ENCODE measurements at places on chromosomes 6 and 20. TPM values are rescaled to one million over a fixed set of nuclear protein-coding genes. Genes with fewer than 3 reads are reported as not detected.

GRCh38 chr6:82984720-82985119, 80.9 kb downstream of the UBE3D start:
- no peak overlapping the region for H3K27ac ChIP-seq
- DNase-seq = no peak
- no peak overlapping the region for H3K4me3 ChIP-seq
- no peaks in the 10 kb centered on the region for H3K4me1 ChIP-seq

DNA sequence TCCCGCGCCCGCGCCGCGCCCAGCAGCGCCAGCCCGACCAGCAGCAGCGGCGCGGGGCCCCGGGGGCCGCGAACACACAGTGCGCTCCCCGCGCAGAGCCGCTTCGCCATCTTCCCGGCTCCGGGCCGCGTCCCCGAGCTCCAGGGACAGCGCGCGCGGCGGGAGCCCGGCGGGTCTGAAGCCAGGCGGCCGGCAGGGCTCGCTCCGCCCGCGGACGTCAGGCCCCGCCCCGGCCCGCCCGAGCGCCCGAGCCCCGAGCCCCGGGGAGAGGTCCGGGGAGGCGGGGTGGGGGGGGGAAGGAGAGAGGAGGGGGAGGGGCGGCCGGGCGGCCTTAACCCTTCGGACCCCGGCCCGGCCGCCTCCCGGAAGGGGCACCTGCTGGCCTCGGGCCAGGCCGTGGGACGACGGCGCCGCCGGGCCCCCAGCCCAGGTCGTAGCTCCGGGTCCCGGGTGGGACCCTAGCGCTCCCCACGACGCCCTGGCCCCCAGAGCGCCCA, at the start of gene LAMA5:
LAMA5 (minus strand) TSS at position 177 of the 497 bp plus-strand sequence; CDS start at position 110, 67 bp downstream.
- H3K4me3 ChIP-seq = peak within 1 kb of the TSS; percentile 57
- H3K27ac ChIP-seq = peak within 1 kb of the TSS; percentile 89
- no peaks in the 10 kb centered on the region for H3K27me3 ChIP-seq
- no peaks in the 10 kb centered on the region for H3K36me3 ChIP-seq

GRCh38 chr20:21490105-21490504, 23.8 kb downstream of the NKX2-2 start:
- no peak for DNase-seq
- no peak overlapping the region for H3K4me3 ChIP-seq
- H3K27ac ChIP-seq = no peak overlapping the region
- H3K4me1 ChIP-seq = no peaks in the 10 kb centered on the region
- no peaks in the 10 kb centered on the region for H3K36me3 ChIP-seq

DNA sequence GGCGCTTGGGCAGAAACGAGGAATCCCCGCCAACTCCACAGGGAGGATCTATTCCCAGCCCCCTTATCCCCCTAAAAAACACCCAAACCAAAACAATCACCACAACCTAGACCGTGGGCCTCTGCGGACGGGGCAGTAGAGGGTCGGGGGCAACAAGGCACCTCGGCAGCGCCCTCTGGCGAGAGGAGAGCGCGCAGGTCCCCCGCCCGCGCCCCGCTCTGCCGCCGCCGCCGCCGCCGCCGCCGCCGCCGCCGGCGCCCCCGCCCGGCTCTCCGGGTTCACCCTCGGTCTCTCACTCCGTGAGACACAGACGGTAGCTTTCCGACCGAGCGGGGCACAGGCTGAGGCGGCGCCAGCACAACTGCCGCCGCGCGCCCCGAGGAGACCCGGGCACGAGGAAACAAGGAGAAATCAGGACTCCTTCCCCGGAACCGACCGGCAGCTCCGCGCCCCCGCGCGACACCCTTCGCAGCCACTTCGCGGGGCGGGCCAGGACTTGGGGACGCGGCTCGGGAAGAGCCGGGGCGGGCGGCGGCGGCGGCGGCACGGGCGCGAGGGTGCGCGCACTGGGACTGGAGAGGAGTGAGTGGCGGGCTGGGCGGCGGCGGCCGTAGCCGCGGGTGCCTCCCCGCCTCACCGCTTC, at the start of gene SLC35F1:
SLC35F1 (plus strand) TSS at position 307 of the 643 bp plus-strand sequence.
- peak within 1 kb of the TSS; percentile 63 for H3K4me3 ChIP-seq
- H3K27ac ChIP-seq = no peak within 1 kb of the TSS
- no peaks in the 10 kb centered on the region for H3K4me1 ChIP-seq
- H3K27me3 ChIP-seq = peaks cover 23% of the 10 kb centered on the region
- H3K36me3 ChIP-seq = no peaks in the 10 kb centered on the region

DNA sequence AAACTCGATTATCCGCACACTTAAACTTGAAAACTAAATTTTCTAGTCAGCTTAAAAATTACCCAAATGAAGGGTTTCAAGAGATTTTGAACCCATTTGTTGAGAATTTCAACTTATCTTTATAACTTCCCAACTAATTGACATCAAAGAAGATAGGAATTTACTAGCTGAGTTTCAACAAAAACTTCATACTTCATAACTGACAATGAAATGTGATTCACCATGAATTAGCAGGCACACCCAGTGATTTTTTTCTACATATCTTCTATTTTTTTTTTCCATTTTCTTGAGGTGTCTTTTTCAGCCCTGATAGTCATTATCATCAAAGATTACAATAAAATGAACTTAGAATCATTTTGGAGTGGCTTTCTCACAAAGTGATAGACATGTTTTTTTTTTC, 26.7 kb downstream of the TNFAIP3 start:
- H3K36me3 ChIP-seq = no peaks in the 10 kb centered on the region
- H3K4me1 ChIP-seq = no peaks in the 10 kb centered on the region
- H3K27me3 ChIP-seq = no peaks in the 10 kb centered on the region
- no peak for DNase-seq
- H3K4me3 ChIP-seq = no peak overlapping the region

GRCh38 chr20:35490736-35491181, 35.4 kb downstream of the CEP250 start:
- H3K36me3 ChIP-seq = no peaks in the 10 kb centered on the region
- H3K27ac ChIP-seq = no peak overlapping the region
- H3K4me3 ChIP-seq = no peak overlapping the region
- no peaks in the 10 kb centered on the region for H3K27me3 ChIP-seq

Gene TRIM40
- total RNA-seq = not detected

DNA sequence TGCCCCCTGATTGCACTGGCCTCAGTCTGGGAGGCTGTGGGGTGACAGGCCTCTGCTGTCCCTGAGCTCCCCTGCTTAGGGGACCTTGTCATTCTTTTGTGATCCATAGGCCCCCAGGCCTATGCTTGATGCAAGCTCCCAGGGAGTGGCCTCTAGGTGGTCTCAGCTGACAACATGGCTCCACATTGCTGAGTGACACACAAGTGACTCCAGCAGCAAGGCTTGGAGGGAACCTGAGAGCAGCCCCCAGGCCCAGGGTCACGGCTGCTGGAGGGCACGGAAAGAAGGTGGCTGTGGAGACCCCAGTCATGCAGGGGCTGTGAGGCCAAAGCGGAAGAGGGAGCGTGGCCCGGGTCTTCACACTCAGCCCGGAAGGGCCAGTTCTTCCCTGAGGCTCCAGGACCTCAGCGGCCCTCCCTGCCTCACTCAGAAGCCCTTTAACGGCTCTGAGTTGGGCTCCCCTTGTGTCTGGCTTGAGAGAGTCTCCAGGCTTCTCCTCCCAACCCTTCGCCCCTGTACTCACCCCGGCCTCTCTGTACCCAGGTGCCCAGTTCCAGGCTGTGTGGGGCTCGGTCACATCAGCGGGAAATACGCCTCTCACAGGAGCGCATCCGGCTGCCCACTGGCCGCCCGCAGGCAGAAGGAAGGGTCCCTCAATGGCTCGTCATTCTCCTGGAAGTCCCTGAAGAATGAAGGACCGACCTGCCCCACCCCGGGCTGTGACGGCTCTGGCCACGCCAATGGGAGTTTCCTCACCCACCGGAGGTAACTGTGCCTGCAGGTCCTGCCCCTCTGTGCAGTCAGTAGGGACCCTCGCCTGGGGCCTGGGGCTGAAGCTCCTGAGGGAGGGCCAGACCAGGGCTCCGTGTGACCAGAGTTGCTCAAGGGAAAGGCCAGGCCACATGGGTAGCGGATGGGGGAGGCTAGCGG, 23.7 kb upstream of the PCMTD2 start:
- no peak overlapping the region for H3K4me3 ChIP-seq
- H3K27ac ChIP-seq = no peak overlapping the region
- no peaks in the 10 kb centered on the region for H3K27me3 ChIP-seq
- DNase-seq = no peak
- no peaks in the 10 kb centered on the region for H3K36me3 ChIP-seq

- no peaks in the 10 kb centered on the region for H3K36me3 ChIP-seq
- H3K27me3 ChIP-seq = no peaks in the 10 kb centered on the region
- H3K4me3 ChIP-seq = no peak overlapping the region
- no peak for DNase-seq
- H3K27ac ChIP-seq = no peak overlapping the region
Observed at GRCh38 chr20:1707588-1708449, 50.2 kb upstream of the SIRPG start.

- H3K27ac ChIP-seq = peak overlapping the region; percentile 86
- H3K4me1 ChIP-seq = peaks cover 13% of the 10 kb centered on the region
- H3K4me3 ChIP-seq = peak overlapping the region; percentile 29
- no peaks in the 10 kb centered on the region for H3K27me3 ChIP-seq
- no peak for DNase-seq
- no peaks in the 10 kb centered on the region for H3K36me3 ChIP-seq
Observed at GRCh38 chr6:165231177-165231576, 78.2 kb downstream of the C6orf118 start.

Gene DHX35
- 8.7 TPM for total RNA-seq

Gene ANKEF1
- total RNA-seq = 0.62 TPM

DNA sequence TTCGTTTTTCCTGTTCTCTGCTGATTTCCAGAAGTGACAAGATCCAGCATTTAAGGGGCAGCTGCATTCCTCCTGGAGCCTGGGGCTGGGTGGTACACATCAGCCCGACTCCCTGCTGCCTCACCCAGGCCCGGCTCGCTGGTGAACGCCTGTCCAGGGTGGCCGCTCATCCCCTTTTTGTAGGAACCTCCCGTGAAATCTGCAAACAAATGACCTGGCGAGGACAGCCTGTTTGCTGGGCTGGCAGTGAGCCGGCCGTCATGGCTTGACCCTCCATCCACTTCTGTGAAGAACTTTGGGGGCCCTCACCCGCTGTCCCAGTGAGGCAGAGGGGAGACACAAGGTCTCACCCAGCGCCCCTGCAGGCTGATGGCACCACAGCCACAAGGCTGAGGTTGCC, 39.0 kb downstream of the PYGB start:
- no peaks in the 10 kb centered on the region for H3K36me3 ChIP-seq
- H3K27me3 ChIP-seq = no peaks in the 10 kb centered on the region
- no peak overlapping the region for H3K27ac ChIP-seq
- peak; percentile 1 for DNase-seq
- H3K4me3 ChIP-seq = no peak overlapping the region
- no peaks in the 10 kb centered on the region for H3K4me1 ChIP-seq

Gene FOXF2
- total RNA-seq = 1.2 TPM

DNA sequence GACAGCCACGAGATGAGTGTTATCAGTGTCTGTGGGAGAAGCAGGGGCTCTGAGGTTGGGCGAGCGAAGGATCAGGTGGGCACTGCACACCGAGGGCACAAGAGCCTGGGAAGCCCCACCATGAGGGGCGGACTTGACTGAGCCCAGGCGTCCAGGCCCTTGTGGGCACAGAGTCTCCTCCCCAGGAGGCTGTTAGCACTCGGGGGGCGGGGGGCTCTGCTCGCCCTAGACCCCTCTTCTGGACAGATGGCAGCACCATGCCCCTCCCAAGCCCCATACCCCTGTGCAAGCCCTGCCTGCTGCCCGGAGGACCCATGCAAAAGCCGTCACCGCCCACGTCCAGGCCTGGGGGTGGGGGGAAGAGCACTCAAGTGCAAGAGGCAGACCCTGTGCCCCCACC, 21.7 kb upstream of the SLCO4A1 start:
- DNase-seq = no peak
- H3K27ac ChIP-seq = peak overlapping the region; percentile 13
- H3K4me1 ChIP-seq = peaks cover 48% of the 10 kb centered on the region
- H3K4me3 ChIP-seq = no peak overlapping the region

DNA sequence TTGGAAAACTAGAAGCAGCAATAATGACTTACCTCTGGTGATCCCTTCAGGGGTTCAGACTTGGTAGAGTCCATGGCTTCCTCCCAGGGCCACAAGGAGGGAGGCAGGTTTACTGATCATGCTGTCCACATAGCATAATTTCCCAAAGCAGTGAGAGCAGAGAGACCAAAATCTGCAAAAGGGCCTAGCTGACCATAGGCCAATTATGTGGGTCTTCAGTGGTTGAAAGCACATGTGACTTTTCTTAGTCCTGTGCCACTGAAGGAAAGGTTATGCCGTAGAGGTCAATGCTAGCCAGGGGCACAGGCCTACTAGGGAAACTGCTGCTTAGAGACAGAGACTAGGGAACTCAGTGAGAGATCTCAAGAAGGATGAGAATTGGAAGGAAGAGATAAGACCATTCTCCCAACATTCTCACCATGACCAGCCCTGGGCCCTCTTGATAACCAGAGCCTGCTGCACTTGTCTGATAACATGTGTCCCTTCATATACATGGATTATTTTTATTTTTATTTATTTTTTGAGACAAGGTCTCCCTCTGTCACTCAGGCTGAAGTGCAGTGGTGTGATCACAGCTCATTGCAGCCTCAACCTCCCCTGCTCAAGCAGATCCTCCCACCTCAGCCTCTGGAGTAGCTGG, 2.0 kb upstream of the GTPBP2 start:
- H3K27ac ChIP-seq = peak overlapping the region; percentile 100
- DNase-seq = no peak
- no peak overlapping the region for H3K4me3 ChIP-seq
- H3K36me3 ChIP-seq = no peaks in the 10 kb centered on the region
- H3K27me3 ChIP-seq = no peaks in the 10 kb centered on the region
- H3K4me1 ChIP-seq = peaks cover 29% of the 10 kb centered on the region

Gene CYP21A2
- total RNA-seq = not detected

- peaks cover 7% of the 10 kb centered on the region for H3K4me1 ChIP-seq
- H3K36me3 ChIP-seq = no peaks in the 10 kb centered on the region
- H3K4me3 ChIP-seq = no peak overlapping the region
- H3K27ac ChIP-seq = no peak overlapping the region
- DNase-seq = no peak
Observed at GRCh38 chr20:5806457-5807263, 56.5 kb downstream of the SHLD1 start.

GRCh38 chr6:12034349-12034748, 22.2 kb downstream of the HIVEP1 start:
- no peaks in the 10 kb centered on the region for H3K27me3 ChIP-seq
- H3K4me1 ChIP-seq = peaks cover 21% of the 10 kb centered on the region
- no peak overlapping the region for H3K4me3 ChIP-seq
- H3K27ac ChIP-seq = no peak overlapping the region
- DNase-seq = no peak

Gene CPNE5
- not detected for total RNA-seq

GRCh38 chr6:44631968-44632367, 244.5 kb downstream of the CDC5L start:
- peaks cover 5% of the 10 kb centered on the region for H3K27me3 ChIP-seq
- H3K4me3 ChIP-seq = no peak overlapping the region
- H3K36me3 ChIP-seq = no peaks in the 10 kb centered on the region
- H3K4me1 ChIP-seq = no peaks in the 10 kb centered on the region

DNA sequence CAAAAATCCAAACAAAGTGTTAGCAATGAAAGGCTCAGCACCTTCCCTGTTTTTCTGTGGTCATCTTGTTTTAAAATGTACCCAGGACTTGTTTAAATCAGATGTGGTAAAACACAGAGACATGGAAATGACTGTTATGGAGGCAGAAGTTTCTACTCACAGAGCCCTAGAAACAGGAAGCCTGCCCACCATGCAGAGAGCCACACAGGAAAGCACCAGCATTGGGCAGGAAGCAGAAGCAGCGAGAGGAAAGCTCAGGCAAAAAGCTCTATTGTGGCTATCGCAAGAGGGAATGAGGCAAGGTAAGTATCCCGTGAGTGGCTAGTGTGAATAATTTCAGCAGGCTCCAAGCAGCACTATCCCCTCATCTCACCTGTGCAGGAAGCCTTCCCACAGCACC, 42.8 kb downstream of the GPR6 start:
- no peak overlapping the region for H3K27ac ChIP-seq
- no peaks in the 10 kb centered on the region for H3K4me1 ChIP-seq
- H3K27me3 ChIP-seq = no peaks in the 10 kb centered on the region
